ENCODE measurements at places on chromosomes 12 and 14. TPM values are rescaled to one million over a fixed set of nuclear protein-coding genes. Genes with fewer than 3 reads are reported as not detected.
A peak's percentile ranks its signal among the peaks of the same experiment; 100 is the strongest.

DNA sequence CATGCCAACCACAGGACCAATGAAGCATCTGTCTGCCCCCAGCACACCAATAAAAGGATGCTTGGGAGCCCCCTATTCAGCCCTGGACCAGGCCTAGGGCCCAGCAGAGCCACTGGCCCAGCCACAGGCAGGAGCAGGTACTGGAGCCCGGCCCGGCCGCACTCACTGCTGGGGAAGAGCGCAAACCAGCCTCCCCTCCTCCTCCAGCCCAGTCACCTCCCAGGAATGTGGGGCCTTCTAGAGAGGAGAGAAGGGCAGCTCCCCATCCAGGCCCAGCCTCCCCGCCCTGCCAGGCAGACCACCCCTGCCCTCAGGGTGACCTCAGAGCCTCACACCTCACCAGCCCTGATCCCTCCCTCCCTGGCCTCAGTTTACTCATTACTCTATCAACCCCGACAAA lies 56.2 kb downstream of the CCNK start:
- DNase-seq, result peak; percentile 62

DNA sequence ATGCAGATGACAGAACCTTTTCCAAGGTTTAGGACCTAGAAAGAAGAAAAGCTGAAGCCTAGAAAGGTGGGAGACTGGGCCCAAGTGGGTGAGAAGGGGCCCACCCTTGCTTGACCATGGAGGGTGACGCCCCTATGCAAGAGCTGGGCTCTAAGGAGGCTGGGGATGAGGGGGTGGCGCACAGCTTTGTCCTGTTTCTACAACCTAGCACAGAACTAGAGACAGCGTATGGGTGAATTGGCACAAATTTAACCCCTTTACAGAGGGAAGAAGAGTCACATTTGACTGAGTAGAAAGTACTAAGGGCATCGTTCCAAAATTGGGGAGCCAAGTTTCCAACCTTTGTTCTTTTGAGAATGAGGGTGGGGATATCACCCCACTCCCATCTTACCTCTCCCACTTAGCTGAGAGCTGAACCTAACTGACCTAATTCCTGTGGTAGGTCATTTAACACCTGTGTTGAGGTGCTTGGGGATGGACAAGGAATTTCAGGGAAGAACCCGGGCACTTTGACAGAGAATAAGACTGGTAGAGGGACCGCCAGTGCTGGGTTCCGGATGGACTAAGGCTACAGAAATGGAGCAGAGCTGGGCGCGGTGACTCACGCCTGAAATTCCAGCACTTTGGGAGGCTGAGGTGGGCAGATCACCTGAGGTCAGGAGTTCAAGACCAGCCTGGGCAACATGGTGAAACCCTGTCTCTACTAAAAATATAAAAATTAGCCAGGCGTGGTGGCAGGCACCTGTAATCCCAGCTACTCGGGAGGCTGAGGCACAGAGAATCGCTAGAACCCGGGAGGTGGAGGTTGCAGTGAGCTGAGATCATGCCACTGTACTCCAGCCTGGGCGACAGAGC lies 5.2 kb downstream of the NFKBIA start:
- DNase-seq, result no peak

DNA sequence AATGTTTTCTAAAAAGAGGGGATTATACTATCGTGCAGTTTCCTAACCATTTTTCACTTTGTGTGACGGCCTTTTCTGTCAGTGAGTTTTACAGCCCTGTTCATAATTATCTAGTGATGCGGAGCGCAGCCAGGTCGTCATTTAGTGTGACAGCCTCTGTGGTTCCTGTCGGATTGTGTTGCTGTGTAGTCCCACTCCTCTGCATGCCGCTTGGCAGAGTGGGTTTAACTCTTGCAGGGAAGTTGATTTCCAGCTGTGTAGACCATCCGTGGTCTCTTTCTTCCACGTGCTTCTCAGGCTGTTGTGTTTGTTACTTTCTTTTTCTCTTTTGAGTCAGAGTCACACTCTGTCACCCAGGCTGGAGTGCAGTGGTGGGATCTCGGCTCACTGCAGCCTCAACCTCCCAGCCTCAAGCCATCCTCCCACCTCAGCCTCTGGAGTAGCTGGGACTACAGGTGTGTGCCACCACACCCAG lies 8.6 kb downstream of the RAN start:
- no peak for DNase-seq

DNA sequence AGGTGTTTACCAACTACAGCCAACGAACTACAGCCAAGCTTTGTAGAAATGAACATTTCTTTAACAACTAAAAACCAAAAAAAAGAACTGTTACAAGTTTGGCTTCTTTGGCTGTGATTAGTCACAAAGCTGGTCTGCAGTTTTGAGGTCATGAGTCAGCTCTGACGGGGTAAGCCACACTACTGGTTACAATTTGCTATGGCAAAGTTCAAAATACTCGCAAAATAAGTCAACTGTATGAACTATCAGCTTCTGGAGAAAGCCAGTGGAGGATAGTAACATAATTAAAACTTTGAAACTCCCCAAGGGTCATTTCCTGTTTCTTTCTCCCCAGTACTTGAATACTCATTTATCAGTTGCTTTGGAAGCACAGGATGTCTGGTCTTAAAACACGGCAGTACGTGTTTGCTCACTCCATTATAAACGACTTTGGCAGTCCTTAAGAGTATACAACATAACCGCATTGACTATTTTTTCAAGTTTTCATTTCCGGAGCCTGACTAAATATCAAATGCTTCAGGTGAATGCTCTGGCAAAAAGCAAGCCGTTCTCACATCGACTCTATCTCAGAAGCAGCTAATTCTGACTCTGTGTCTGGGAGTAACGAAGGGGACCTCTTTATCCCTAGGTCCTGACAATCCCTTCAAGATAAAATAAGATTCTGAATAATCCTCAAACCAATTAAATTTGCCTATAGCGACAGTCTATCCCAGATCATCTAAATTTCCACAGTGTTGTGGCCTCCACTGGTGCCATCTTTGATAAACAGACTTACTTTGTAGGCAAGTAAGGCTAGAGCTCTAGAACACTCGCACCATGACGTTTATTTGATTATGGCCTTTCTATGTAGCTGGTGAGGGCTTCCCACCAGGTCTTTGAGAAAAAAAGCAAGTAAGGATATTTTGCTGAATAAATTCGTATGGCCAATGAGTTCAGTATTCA lies 10.6 kb downstream of the PHLDA1 start:
- no peak for DNase-seq

GRCh38 chr12:60672949-60673348 lies 1077.1 kb downstream of the SLC16A7 start:
- no peak for DNase-seq

GRCh38 chr14:104938436-104938835 lies 13.8 kb downstream of the PLD4 start:
- DNase-seq, result no peak

GRCh38 chr12:6266971-6267721 lies 43.3 kb upstream of the PLEKHG6 start:
- DNase-seq, result no peak

- DNase-seq, result peak; percentile 77
These were observed 113.1 kb upstream of the MYL2 start for GRCh38 chr12:111033281-111034082.

DNA sequence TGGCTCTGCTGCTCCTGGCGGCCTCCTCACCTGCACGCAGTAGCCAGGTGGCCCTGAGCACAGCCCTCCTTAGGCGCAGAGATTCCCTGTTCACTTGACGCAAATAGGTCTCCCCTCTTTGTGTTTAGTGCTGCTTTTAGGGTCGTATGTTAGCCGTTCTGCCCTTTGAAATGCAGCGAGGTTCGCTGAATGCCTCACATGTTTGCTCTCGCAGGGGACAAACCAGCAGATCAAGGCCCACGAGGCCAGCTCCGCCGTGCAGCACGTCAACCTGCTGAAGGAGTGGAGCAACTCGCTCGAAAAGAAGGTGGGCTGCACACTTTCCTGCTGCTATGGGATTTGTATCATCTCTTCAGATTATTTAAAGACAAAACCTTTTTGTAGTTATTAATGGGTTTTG lies 31.4 kb upstream of the AMN start:
- peak; percentile 33 for DNase-seq

DNA sequence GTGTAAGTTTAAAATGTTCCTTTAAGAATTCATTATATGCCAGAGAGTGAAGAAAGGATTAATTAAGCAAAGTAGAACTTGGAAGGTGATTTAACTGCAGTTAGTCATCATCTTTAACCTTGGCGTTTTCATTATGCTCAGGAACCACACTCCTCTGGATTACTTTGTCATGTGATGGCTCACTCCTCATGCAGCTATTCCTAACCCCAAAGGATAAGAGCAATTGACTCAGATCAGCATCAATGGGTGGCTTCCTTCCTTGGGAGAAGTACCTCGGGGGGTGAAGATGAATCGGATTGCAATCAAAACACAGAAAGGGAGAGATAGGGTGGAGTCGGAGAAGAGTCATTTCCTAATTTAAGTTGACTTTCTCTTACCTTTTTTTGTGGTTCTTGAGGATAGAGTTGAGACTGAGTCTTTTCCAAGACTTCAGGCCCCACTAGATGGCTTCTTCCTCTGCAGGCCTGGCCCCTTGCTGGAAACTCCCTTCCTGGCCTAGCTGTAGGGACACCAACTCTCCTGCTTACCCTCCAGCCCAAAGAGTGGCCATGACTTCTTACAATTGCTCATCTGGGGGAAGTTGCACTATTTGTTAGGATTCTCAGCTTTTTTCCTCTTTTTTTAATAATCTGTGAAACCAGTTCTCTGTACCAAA lies 238.6 kb upstream of the DDHD1 start:
- DNase-seq, result no peak

DNA sequence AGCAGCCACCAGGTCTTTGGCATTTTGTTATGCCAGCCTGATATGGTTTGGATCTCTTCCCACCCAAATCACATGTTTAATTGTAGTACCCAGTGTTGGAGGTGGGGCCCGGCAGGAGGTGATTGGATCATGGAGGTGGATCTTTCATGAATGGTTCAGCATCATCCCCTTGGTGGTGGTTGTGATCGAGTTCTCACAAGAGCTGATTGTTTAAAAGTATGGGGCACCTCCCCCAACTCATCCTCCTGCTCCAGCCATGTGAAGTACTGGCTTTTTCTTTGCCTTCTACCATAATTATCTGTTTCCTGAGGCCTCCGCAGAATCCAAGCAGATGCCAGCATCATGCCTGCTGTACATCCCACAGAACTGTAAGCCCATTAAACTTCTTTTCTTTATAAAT lies 12.8 kb upstream of the PRKD1 start:
- DNase-seq, result no peak

The KRT6C gene
- total RNA-seq, result not detected

The NOS1 gene
- 4.4 TPM for total RNA-seq
